Renal pelvis (tissue), 12 donors: ENCODE measurements at places on chromosomes 12 and 14.

- no peak for DNase-seq
Observed at GRCh38 chr12:32901553-32901952, 5.0 kb upstream of the PKP2 start.

DNA sequence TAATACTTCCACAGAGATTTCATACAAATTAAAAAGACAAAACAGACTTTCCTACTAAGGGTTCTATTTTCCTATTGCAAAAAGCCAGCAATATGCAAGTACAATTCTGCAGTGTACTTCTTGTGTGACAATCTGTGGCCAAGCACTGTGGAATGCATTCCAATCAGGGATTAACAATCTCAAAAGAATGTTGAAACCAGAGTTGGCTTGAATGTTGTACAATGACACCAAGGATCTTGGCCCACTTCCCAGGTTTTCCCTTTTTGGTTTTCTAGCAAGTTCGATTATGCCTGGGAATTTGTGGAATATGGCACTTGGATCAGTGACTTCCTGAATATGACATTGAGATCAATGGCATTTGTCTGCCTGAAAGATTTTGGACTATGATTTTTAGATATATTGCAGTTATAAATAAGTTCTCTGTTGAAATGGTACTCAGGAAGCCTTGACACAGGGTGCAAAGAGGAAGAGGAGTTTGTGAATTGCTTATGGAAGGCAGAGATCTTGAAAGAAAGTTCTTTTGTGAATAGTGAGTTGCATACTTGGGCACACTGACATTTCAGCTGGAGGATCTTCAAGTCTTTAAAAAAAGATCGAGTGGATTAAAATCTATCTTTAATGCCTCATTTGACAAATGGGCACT lies 81.4 kb upstream of the FERMT2 start:
- no peak for DNase-seq

- no peak for DNase-seq
Observed at GRCh38 chr14:96580566-96580965, 78.4 kb downstream of the PAPOLA start.

- DNase-seq: no peak
Observed at GRCh38 chr12:52434081-52434733, at the start of gene KRT75. Gene KRT75 (minus strand): TSS chr12:52434371. CDS start chr12:52434304, 67 bp downstream.

- no peak for DNase-seq
Observed at GRCh38 chr14:25039933-25040332, 10.0 kb downstream of the STXBP6 start.

- no peak for DNase-seq
Observed at GRCh38 chr12:122965321-122965751, 927 bp downstream of the ABCB9 start.

GRCh38 chr14:74476607-74477006 lies 16.5 kb downstream of the NPC2 start:
- no peak for DNase-seq

DNA sequence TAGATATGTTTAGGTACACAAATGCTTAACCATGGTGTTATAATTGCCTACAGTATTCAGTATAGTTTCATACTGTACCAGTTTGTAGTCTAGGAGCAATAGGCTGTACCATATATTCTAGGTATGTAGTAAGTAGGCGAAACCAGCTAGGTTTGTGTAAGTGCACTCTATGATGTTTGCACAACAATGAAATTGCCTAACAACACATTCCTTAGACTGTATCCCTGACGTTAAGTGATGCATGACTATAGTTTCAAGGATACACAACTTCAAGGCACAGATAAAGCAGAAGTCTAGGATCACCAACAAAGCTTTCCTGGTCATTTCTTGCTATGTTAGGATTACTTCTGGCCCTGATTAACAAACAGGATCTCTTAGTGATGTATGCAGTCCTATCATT lies 135.1 kb downstream of the SLC38A1 start:
- DNase-seq: peak; percentile 26

- peak; percentile 35 for DNase-seq
Observed at GRCh38 chr12:75414671-75415070, 23.8 kb downstream of the GLIPR1L2 start.

DNA sequence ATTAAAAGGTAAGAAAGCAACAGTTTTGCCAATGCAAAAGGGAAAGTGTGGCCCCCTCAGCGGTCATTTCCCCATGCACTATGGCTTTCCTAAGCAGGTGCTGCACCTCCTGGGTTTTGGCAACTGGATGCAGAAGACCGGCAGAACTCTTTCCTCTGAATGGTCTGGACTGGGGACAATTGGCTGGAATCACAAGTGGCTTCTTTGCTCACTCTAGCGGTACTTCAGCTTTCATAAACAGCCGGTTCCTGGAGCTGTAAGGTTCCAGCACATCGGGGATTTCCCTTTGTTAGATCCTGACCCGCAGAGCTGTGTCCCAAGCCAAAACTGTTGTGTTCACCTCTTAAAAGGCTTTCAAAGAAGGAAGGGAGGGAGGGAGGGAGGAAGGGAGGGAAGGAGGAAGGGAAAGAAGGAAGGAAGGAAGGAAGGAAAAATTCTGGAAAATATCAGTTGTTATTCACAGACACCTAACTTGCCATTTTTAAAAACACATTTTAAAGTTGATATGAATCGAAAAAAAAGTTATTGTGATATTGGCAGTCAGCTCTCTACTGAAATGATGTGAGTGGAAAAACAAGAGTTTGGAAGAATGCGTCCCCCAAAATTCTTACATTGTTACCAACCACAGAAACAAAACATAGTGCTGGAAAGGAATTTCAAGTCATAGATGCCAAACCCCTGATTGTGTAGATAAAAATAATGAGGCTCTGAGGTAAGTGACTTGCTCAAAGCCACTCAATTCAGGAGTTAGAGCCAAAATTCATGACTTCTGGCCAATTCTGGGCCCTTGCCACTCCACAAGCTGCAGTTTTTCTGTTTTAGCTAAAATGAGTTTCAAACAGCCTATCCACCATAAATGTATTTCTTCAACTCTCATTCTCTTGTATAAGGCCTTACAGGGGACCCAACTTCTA lies 220.6 kb upstream of the HMGA2 start:
- no peak for DNase-seq

DNA sequence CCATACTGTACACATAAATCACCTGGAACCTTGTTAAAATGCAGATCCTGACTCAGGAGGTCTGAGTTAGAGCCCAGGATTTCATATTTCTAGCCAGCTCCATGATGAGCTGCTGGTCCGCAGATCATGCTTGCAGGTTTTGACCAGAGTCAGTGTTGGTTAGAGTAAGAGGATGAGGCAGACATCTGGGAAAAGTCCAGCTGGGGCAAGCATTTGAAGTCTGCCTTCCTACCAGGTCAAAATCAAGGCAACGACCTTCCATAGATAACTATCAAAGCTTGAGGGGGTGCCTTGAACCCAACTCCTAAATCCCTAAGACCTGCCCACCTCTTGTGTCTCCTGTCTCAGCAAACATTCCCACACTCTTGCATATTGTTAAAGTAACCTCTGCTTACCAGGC lies 9.2 kb downstream of the OAS2 start:
- DNase-seq: no peak

- DNase-seq: no peak
Observed at GRCh38 chr14:59926534-59926933, 6.6 kb downstream of the LRRC9 start.

GRCh38 chr12:26810330-26810729 lies 22.7 kb downstream of the ITPR2 start:
- DNase-seq: no peak

DNA sequence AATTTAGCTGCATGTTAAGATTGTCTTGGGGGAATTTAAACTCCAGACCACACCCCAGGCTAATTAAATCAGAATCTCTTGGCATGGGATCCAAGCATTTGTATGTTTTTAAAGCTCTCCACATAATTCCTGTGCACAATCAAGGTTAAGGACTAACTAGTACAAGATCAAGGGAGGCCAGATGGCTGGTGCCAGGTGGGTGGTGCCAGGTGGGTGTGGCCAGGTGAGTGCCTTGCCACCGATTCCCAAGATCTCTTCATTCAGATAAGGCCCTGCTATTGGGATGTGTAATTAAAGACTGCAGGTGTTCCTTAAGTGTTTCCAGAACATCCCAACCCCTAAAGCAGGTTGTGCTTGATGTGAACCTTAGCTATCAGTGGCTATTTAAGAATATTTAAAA lies 75.1 kb downstream of the NRXN3 start:
- DNase-seq: no peak

- no peak for DNase-seq
Observed at GRCh38 chr14:97524589-97525319, 727.6 kb downstream of the VRK1 start.

GRCh38 chr12:6535697-6535946 lies 1.3 kb downstream of the GAPDH start:
- DNase-seq: no peak

DNA sequence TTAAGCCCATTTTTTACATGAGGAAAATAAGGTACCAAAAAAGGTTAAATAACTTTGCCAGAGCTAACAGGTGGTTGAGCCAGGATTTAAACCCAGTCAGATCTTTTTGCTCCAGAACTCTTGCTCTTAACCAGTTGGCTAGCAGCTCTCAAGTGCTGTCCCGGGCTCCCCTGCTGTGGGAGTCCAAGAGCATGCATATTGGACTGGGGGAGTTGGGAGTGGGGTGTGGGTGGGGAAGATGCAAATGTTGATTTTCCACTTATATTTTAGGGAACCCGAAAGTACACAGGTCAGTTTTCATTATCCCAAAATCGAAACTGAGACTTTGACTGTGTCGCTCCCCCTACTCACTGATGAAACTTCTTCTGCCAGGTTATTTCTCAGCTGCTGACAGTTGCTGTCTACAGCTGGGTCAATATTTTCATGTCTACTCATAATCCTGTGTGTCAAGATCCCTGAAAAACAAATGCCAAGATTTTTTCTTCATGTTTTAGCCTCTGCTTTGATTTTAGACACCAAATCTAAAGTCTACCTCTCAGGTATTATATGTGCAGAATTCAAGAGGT lies 172.3 kb upstream of the TMPO start:
- no peak for DNase-seq

GRCh38 chr12:104501660-104502059 lies 44.9 kb downstream of the CHST11 start:
- DNase-seq: no peak

DNA sequence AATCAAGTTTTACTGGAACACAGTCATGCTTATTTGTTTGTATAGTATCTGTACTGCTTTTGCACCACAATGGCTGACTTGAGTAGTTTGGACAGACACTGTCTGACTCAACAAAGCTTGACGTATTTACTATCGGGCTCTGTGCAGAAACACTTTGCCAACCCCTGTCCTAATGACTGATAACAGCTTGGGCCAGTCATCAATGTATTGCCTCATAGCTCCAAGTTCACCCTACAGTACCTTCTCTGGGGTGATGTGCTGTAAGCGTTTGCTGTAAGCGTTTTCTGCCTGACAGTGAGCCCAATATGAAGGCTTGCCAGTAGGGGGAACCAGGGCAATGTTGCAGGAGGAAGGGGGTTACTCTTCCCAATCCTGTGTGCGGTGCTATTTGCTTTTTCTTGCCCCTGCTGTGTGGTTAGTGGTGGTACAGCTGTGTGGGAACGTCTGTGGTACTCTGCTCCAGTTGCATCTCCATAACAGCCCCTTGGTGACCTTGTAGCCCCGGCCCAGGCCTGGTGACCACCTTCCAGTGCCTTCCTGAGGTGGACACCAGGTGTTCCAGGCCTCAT lies 5.4 kb upstream of the CCDC177 start:
- no peak for DNase-seq

DNA sequence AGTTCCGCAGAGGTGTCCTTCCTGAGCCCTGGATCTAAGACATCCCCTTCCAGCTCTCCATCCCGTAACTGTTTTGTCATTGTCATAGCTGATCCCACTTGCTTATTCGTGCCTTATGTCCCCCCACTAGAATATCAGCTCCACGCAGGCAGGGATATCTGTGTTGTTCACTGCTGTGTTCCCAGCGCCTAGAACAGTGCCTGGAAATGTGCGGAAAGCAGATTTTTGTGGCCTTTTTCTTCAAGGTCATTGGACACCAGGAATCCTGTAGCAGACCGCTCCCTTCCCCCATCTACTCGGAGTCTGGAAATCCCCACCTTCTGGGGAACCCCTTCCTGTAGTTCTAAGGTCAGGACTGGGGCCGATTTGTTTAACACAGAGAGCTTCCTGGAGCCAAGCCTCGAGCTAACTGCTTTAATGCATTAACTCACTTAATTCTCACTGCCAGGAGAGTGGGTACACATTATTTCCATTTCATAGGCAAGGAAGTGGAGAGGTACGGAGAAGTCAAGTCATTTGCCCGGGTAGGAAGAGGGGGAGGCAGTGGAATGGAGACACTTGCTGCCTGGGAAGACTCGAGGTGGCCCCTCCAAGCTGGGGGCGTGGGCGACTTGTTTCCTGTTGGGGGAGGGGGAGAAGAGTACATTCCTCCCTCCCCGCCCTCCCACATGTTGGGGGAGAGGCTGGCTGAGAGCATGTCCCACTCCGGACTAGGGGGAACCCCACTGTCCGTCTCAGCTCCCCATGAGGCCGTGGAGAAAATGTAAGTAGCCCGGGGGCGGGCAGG lies 1.2 kb upstream of the SH2B3 start:
- DNase-seq: no peak

- no peak for DNase-seq
Observed at GRCh38 chr12:85531341-85531740, 251.3 kb downstream of the ALX1 start.

DNA sequence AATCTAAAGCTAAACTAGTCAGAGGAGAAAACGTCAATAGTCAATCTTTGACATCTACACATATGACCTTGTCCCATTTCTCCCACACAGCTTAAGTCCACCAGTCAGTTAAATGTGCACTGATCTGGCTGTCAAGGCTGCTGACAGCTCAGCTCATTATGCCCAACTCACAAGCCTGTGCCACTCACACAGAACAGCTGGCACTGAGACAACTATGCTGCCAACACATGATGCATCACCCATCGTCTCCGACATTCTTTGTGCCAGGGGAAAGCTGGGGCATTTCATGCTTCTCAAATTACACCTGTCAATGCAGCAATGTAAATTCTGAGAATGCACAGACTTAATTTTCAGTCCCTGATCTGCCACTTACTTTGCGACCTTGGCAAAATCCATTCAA lies 25.3 kb downstream of the GNS start:
- peak; percentile 21 for DNase-seq

- no peak for DNase-seq
Observed at GRCh38 chr14:92866901-92867865, 55.8 kb upstream of the CHGA start.

DNA sequence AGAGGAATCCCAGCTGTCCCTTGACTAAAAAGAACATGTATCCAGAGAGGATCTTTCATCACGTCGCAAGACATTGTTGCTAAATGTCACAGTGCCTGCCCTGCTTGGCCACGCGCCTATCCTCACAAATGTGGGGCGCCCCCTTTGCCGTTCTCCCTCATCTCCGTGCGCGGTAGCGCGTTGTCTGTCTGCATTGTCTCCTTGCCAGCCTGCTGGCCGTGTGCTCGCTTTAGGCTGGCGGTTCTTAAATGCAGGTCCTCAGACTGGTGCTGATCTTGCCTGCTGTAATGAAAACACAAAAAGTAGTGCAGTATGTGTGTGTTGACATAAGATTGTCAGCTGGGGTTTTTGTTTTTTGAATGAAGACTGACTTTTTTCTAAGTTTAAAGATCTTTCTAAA lies 198.2 kb upstream of the RGS6 start:
- no peak for DNase-seq
